IMR-90 (cell line): ENCODE measurements at places on chromosomes 5 and 9. TPM values are rescaled to one million over a fixed set of nuclear protein-coding genes. Genes with fewer than 3 reads are reported as not detected.

DNA sequence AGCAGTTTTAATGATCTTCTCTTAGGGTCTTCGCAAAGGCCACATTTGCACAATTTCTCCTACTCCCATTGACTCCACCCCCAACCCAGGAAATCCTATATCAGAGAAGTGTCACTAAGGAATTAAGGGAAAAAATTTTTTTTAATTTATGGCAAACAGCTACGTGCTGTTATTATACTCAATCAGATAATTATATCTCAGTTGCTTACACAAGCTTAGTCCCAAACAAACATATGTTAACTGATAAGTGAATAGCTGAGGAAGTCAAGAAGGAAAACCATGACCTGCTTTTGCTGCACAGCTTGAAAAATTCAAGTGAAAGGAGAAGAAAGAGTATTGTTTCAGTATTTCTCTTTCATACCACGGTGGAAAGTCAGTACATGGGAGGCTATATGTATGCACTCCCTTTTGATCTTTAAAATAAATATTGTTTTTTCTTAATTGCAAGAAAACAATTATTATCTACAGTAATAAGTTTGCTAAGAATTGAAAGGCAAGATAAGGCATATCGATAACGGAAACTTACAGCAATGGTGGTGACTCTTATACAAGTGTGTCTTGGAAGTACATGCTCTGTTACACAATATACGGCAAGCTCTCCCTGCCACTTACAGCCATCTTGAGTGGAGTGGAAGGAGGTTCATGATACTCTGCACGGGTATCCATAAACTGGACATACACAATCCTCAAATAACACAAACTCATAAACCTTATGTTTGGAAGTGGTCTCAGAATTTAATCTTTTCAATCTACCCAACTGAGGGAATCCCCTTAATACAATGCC is 167.9 kb upstream of the FREM1 start:
- no peak overlapping the region for H3K27ac ChIP-seq
- no peaks in the 10 kb centered on the region for H3K36me3 ChIP-seq
- no peaks in the 10 kb centered on the region for H3K27me3 ChIP-seq
- DNase-seq = no peak
- H3K4me3 ChIP-seq = no peak overlapping the region

The PCDHGB3 gene
- 5.9 and 6.7 TPM in 2 replicates for total RNA-seq

The DPP7 gene
- 14.2 and 14.9 TPM in 2 replicates for total RNA-seq

The PCDHB13 gene
- total RNA-seq = 0.18 and 0.28 TPM in 2 replicates

The SNCAIP gene
- 19.0 and 22.5 TPM in 2 replicates for total RNA-seq

The SLC36A3 gene
- total RNA-seq = not detected in 2 replicates

The OR1J2 gene
- total RNA-seq = not detected in 2 replicates
